Activated CD4-positive, alpha-beta T cell treated with anti-CD3 and anti-CD28 coated beads, Interleukin-10, Interleukin-2, amounts not matched to agents 100 ng/mL and 50 ng/mL, durations not matched to agents 16 hours and 8 hours (primary cell): ENCODE measurements at places on chromosomes 2 and 18.

DNA sequence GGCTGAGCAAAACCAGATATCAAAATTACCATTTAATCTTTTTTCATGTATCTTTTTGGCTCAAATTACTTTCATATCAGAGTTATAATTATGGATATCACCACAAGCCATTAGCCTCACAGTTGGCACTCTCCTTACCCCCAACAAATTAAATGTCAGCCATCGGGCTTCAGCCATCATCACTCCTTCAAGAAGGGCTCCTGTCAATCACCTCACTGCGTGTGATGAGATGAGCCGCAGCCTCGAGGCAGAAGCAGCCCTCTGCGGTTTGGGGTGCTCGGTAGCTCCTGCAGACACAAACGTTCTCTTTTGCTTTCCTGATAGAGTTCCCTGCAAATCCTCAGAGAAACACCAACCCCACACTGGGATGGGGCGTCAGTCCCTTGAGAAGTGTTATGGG, 94.1 kb downstream of the DNER start:
- no peak for DNase-seq

- DNase-seq: no peak
Observed at GRCh38 chr18:45249246-45249661, 366.0 kb upstream of the SLC14A2 start.

DNA sequence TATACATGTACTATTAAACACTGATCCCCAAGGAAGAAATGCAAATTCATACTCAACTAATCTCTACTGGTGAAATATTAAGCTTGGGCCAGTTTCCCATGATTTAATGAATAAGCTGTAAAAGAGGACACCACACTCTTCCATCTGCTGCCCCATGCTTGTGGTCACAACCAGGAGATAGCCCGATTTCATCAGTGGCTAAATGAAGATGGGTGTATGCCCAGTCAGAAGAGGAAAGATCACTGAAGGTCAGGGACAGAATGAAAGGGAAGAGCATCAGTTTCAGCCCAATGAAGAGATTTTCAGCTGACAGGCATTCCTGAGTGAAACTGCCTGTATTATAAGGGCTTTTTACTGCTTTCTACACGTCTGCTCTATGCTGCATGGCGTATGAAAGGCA, 103.5 kb downstream of the KCNS3 start:
- no peak for DNase-seq

- DNase-seq: no peak
Observed at GRCh38 chr2:1446301-1446700, 33.0 kb downstream of the TPO start.

GRCh38 chr2:70767699-70768589, at the start of gene ADD2:
ADD2 (minus strand) TSS chr2:70768200; CDS start chr2:70706408, 61,792 bp downstream.
- peak; percentile 72 for DNase-seq

DNA sequence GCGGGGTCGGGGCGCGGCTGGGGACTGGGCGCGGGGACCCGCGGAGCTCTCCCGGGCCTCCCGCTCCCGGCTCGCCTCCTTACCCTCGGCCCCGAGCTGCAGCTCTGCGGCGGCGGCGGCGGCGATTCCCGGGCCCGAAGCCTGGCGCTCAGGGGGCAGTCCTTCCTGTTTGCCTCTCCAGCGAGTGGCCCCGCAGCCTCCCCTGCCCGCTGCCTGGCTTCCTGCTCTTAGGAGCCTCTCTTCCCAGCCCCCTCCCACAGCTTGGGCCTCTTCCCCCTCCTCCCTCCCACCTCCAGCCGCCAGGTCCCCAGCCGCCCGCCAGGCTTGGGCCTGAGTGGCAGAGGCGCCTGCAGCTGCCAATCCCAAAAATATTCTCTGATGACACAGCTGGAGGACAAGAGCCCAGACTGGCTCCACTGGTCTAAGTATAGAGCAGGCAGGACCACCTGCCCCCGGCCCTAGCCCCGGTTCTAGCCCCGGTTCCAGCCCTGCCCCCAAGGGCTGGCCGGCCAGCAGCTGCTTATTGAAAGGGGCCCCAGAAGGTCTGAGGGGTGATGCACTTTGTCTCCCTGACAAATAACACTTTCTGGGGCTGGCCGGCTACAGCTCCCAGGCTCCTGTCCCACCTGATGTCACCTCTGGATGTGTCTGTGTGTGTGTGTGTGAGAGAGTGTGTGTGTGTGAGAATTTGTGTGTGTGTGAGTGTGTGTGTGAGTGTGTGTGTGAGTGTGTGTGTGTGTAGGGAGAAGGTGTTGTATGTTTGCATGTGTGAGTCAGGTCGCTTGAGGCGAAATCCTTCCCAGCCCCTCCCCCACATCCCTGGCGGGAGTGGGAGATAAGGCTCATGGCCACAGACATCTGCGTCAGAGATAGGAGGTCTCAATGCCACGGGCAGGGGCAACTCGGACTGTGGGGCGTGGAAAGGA, at the start of gene OBSL1:
Gene OBSL1, minus strand, starts transcription at position 229 of the 926 bp plus-strand sequence. CDS start 307 bp downstream, outside the sequence.
- DNase-seq: no peak

- DNase-seq: no peak
Observed at GRCh38 chr2:33694904-33695303, 95.8 kb upstream of the FAM98A start.

DNA sequence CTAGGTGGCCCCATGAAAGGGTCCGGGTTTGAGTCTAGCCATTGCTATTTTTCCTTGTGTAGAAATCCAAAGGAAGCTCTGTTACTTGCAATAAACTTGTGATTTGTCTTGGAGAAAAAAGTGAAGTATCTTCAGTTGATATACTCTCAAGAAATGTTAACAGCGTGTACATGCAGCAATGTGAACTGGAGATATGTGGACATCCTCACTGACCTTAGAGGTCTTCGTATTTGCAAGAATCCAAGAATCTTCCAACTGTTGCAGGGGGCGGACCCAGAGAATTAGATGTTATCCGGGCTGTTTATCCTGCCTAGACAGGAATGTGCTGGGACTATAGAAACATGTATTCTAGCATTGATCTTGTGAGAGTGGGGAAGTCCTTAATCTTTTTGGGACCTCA, 187.6 kb downstream of the KCNS3 start:
- DNase-seq: no peak

GRCh38 chr2:106053116-106053515, 141.0 kb downstream of the UXS1 start:
- no peak for DNase-seq

DNA sequence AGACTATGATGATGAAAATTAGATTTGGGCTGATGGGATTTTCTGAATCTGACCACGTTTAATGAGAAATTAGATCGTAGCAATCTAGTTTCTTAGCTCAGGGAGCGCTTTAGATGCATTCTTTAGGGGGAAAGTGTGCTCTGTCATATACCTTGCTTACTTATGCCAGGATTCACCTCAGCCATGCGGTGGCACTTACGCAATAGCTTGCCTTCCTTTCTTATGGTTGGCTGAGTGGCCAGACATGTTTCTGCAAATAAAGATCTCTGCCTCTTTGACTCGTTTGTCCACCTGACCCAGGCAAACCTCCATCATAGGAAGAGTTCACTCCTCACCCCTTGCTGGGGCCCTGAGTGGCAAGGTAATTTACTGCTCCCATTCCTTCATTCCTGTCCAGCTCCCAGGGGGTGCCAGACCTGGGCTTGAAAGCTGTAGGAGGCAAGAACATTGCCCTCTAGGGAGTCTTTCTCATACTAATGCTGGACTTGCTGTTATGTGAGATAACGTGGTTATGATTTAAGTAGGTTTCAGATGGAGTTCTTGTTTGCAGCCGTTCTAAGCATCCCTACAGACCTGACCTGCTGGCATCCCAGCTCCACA, 57.1 kb downstream of the FBLN7 start:
- no peak for DNase-seq

- no peak for DNase-seq
Observed at GRCh38 chr18:32760391-32760790, 12.4 kb downstream of the KLHL14 start.

GRCh38 chr2:3712424-3712823, 9.0 kb downstream of the DCDC2C start:
- no peak for DNase-seq

GRCh38 chr18:36340246-36340645, 42.7 kb downstream of the FHOD3 start:
- DNase-seq: no peak

DNA sequence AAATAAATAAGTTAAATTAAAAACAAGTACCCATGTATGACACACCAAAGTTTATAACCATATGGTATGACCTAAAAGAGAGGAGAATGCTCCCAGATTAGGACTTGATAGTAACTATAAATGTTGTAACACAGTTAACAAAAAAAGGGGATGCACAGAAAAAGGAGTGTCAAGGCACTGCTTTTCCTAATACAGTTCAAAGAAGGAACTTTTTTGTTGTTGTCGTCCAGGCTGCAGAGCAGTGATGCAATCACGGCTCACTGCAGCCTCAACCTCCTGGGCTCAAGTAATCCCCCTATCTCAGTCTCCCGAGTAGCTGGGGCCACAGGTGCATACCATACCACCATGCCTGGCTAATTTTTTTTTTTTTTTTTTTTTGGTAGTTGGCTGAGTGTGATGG, 2.7 kb downstream of the NARS1 start:
- DNase-seq: no peak

GRCh38 chr2:229164545-229165249, 106.4 kb downstream of the PID1 start:
- no peak for DNase-seq

- DNase-seq: no peak
Observed at GRCh38 chr2:188399159-188399558, 107.5 kb downstream of the GULP1 start.

- DNase-seq: peak; percentile 90
Observed at GRCh38 chr2:128232965-128233789, 85.5 kb downstream of the HS6ST1 start.

DNA sequence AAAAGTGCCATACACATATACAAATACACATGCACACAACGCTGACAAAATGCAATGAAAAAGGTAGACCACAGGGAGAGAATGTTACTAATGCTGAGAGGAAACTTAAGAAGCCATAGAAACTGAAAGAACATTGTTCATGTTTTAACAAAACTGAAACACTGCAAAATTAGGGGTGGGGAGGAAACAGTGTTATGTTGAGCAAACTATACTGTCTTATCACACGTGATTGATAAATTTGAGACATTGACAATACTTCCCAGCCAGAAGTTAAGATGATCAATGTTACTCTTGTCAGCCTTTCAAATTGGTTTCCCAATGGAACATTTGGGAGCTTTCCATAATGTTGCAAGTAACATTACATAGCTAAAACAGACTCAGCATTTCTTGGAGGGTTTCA, 165.5 kb downstream of the L3MBTL4 start:
- peak; percentile 15 for DNase-seq

- no peak for DNase-seq
Observed at GRCh38 chr18:66317243-66318090, 286.4 kb downstream of the CDH19 start.

DNA sequence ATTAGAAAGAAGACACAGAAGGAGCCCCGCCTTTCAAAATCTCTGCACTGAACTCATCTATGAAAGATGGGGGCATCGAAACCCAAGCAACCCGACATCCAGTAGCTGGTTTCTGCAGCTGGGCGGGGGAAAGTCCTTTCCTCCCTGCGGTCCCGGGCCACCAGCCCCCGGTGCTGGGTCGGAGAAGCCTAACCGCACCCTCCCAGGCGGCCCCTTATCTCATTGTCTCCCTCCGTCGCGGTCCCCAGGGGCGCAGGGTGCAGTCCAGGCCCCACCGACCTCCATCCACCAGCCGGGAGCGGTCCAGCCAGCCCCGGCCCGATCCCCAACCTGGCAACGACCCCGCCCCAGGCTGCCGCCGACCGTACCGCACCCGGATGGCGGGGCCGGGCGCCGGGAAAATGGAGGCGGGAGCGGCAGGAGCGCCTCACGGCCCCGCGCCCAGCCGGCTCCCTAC, 452 bp downstream of the RAPH1 start:
- peak; percentile 43 for DNase-seq

- DNase-seq: no peak
Observed at GRCh38 chr18:12432196-12432595, 24.5 kb downstream of the PRELID3A start.
